ENCODE measurements at places on chromosomes 2 and 18. TPM values are rescaled to one million over a fixed set of nuclear protein-coding genes. Genes with fewer than 3 reads are reported as not detected.

TEKT4 gene
- total RNA-seq: 0.31 TPM

GRCh38 chr2:95029898-95030341 lies 4.4 kb downstream of the MAL start:
- DNase-seq: no peak

DNA sequence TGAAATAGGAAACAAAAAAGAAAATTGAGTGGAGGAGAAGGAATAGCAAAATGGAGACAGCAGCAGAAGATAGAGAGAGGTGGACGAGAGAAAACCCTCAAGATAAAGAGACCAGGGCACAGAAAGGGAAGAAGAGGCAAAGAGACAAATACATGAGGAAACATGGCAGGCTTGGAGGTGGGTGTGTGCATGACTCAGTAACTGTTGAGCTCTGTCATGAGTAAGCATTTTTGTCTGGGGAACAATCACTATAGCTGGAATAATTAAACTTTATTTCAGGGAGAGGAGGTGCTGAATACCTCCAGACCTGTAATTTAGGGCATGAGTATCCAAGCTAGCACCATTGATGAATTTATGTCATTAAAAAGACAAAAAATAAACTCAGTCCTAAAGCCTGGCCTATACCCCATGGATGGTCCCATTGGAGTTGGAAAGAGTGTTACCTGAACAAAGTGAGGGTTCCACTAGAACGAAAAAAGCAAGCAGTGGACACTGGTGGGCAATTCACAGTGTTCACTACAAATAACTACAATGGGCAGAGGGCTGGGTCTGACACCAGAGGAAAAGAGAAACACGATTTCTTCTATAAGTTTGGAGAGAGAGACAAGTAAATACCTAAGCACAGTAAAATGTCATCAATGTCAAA lies 145.5 kb downstream of the ADCYAP1 start:
- DNase-seq: no peak

GRCh38 chr2:16058256-16058655 lies 117.9 kb downstream of the MYCN start:
- no peak for DNase-seq

- no peak for DNase-seq
Measured at GRCh38 chr2:137748533-137748932, 215.7 kb upstream of the HNMT start.

DNA sequence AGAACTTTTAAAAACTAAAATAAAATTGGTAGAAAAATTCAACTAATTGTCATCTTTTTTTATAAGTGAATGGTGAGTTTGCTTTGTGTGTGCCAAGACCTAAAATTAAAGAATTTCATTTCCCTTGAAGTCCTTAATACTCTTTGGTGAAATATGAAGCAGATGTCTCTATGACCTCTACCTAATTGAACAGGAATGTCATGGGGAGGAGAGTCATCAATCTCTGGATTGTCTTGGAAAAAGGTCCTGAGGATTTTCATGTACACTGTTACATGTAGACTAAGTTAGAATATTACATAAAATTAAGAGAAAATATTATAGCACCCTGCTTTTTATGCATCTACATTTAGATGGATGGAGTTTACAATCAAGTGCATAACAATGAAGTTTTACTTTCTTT lies 177.9 kb upstream of the LRP1B start:
- no peak for DNase-seq
